Activated CD4-positive, alpha-beta memory T cell treated with anti-CD3 and anti-CD28 coated beads, Interleukin-2, amount 10 ng/mL, durations not matched to agents 7 days and 5 days (primary cell): ENCODE measurements at places on chromosomes 3 and 15. TPM values are rescaled to one million over a fixed set of nuclear protein-coding genes. Genes with fewer than 3 reads are reported as not detected.

- no peak for DNase-seq
These were observed 191.7 kb upstream of the TLE3 start for GRCh38 chr15:70289191-70289955.

GRCh38 chr3:101381809-101382208 lies 61.4 kb upstream of the IMPG2 start:
- no peak for DNase-seq

Gene CHST13
- total RNA-seq, result not detected

Gene SNTN
- not detected for total RNA-seq

GRCh38 chr3:69012800-69013252 lies 658 bp downstream of the EOGT start:
- DNase-seq, result no peak

DNA sequence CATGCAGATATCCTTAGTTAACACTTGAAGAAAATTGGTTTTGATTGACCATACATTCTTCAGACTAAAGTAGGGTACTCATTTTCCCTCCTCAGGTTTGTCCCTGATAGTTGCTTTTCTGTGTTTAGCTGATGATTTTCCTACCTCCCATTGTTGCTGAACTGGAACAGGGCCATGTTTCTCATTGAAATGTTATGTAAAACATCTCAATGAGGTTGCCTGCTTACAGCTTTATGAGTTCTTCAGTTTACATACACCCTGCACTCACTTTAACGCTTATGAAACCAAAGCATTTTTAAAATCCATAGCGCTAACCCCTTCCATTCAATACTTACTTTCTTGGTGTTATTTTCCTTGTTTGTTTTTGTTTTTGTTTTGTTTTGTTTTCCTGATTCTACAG lies 61.9 kb downstream of the HMG20A start:
- no peak for DNase-seq

- DNase-seq, result no peak
These were observed 87.4 kb upstream of the C15orf39 start for GRCh38 chr15:75114327-75114726.

DNA sequence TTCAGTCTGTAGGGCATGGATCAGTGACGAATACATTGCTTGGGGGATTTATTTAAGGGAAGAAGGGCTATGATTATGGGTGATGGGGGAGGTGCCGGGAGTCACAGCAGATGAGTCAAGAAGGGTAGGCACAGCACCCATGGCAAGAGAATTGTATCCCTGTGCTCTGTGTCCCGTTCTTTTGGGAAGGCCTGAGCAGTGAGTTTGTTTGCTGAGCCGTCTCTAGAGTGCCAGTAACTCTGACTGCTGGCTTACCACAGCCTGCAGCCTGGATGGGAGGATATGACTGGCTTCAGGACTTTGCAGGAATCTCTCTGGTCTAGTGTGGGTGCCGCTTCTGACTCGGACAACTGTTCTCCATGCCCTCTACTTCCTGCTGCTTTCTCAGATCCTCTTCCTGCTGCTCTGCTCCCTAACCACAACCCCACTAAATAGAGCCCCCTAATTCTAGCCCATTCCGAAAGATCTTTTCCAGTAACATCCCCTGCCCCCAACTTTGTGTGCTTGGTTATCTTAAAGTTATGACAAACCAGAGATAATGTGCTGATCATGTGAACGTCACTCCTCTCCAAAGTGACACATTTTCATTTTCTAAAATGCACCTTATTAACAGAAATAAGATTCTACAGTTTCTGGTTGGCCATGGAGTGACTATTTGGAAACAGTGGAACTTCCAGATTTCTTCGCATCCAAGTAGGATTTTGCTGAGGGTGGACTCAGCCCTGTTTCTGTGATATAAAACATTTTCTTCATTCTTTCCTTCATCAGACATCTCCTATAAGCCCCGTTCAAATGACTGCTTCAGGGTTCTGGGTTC lies 239.0 kb downstream of the SLCO3A1 start:
- no peak for DNase-seq

DNA sequence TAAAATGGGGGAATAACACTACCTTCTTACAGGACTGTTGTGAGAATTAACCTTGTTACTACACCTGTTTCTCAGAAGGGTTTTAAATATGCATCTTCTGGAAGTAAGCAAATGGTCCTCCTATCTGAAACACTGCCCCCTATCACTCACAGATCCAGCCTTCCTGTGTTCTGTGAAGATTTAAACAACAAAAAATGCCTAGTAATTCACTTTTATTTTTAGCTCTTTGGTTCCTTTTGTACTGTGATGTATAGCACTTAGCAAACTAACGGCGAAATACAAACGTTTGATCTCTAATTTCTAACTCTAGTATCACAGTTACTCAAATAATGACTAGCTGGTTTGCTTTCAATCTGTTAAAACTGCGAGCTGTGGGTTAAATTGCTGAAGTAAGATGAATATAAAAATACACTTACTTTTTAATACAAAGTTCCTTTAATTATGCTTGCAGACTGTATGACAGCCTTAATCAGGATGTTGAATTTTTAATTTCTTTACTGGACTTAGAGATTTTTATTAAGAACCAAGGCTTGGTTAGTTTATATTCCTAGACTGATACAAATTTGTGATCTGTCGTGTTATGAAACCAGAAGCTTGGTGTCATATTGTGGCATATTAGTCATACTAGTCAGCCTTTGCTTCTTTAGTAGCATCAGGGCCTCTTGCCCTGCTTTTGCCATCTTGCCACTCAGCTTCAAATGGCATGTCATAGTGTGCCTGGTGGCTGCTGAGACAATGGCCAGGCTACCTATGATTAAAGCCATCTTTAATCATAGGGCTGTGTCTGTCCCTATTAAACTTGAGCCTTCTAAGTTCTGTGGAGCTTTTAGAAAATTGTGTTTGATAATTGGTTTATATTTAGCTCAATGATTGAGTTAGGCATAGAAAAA lies 9.2 kb downstream of the EIF3J start:
- DNase-seq, result peak; percentile 64

DNA sequence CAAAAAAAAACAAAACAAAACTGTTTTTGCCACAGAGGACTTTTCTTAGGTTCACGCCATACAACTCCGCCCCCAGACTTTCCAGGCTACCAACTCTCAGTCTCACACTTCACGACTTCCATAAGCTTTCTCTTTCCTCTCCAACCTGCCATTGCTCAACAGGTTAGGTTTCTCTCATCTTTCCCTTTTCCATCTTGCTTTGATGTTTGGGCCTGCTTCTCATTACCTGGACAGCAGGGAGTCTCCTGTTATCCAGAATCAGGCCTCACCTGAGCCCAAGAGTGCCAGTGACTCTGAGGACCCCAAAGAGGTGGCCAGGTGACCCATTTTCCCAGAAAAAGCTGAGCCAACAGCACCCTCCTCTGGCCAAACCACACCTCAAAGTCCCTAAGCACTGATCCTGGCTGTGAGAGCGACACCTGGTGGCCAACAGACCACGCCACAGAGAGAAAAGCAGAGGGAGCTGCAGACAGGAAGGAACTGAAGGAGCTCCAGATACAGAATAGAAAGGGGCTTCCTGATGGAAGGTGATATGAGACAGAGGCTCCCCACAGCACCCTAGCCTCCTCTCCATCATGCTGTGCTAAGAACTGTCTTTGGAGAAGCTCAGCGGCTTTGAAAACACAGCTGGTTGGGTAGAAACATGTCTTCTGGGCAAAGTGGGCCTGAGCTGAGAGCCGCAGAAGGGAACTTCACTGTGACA lies 4.0 kb downstream of the CCDC51 start:
- DNase-seq, result peak; percentile 85

Gene MESP1
- 3.2 TPM for total RNA-seq

GRCh38 chr3:133865136-133865855 lies 30.4 kb downstream of the RAB6B start:
- no peak for DNase-seq

Gene TMEM45A
- 1.3 TPM for total RNA-seq

DNA sequence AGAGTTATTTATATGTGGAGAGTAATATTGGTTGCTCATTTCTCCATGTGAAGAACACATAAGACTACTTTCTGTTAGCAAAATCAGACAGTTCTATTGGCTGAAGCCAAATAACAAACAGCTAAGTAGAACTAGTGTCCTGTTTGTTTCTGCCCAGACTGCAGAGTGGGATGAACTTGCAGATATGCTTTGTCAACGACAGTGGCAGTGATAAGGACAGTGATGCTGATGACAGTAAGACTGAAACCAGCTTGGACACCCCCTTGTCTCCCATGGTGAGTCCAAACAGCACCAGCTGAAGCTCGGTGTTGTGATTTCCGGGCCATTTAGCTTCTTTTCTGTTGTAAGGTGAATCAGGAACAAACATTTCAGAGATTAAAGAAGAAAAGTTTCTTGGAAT lies 102.6 kb upstream of the IL12A start:
- no peak for DNase-seq

GRCh38 chr15:80689716-80690115 lies 5.4 kb upstream of the ABHD17C start:
- no peak for DNase-seq

Gene C3orf38
- total RNA-seq, result 36.5 TPM

DNA sequence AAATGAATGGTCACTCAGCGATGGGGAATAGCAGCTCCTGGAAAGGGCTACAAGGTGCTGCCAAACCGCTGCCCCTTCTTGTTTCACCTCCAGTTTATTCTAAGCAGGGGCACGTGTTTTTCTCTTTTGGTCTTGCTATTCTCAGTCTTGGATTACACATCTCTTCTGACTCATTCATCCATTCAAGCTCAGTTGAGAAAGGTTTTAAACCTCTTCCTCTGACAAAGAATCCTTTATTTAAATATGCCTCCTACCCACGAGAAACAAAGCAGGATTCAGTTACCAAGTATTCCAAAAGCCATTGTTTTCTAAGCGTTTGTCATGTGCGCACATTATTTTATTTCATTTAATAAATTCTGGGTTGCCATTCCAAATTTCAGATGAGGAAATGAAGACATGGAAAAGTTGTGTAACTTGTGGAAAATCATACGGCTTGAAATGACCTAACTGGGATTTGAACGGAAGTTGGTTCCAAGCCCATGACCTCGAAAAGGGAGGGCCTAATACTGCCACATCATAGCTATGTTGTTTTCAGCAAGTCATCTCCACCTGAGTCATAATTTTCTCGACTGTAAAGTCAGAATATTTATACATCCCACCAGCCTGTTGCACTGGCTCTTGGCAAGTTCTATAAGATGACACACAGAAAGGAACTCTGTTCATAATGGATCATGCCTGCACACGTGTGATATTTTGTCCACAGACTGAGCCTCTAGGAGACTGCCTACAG lies 292.0 kb upstream of the SLCO3A1 start:
- no peak for DNase-seq

DNA sequence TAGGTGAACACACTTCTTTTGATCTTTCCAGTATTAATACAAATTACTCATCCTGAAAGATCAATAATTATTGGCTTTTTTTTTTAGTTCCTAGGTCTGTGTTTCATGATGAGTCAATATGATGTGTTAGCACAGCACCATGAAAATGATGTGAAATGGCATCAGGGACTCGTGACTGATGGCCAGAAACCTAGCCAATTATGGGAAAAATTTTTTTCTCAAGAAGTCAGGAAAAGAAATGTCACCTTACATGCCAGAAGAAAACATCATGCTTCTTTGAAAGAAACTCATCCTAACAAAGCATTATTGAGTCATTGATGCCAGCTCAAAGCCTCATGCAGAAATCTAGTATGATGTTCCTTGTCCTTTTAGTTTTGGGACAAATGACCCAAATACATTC lies 468.3 kb upstream of the CBLB start:
- DNase-seq, result no peak

Gene TMEM212
- total RNA-seq, result not detected

DNA sequence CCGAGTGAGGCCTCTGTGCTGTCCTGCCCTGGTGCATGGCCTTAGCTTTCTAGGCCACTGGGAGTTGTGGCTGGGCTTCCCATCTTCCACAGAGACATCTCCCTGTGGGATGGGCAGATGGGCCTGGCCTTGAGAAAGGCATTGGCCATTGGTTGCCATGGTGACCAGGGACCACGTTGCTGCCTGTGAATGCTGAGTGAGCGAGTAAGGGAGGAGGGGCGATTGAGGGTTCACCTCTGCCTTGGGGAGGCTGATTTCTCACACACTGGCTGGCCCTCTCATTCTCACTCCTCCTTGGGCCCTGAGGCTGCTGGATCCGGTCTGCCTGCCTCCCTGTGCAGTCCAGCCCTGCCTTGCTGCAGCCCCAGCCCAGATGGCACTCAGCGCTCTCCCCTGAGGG lies 26.4 kb upstream of the DOCK3 start:
- no peak for DNase-seq

Gene CPN2
- not detected for total RNA-seq

Gene CAMK2N2
- total RNA-seq, result not detected

Gene DOCK3
- total RNA-seq, result 1.6 TPM

DNA sequence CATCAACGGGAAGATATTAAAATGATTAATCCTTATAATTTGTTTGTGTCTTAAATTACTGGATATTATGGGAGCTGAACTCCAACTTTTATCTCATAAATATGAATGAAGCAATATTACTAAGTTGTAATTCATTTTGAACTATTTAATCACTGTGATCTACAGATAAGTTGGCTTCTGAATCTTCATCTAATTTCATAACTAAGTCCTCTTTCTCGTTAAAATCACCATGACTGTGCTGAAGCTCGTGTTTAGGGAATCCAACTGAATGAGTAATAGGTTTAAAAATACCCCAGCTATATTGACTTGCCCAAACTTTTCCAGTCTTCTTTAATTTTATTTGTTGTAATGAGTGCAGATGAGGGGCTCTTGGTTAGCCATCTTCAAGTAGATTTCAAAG lies 14.1 kb downstream of the MDFIC2 start:
- DNase-seq, result no peak

GRCh38 chr15:66071160-66071920 lies 182.2 kb downstream of the MEGF11 start:
- DNase-seq, result no peak

GRCh38 chr3:18611991-18612390 lies 186.9 kb upstream of the SATB1 start:
- DNase-seq, result no peak

- DNase-seq, result no peak
These were observed 83.1 kb upstream of the PRR20G start for GRCh38 chr3:127370906-127371305.

Gene ALDH1A2
- not detected for total RNA-seq

DNA sequence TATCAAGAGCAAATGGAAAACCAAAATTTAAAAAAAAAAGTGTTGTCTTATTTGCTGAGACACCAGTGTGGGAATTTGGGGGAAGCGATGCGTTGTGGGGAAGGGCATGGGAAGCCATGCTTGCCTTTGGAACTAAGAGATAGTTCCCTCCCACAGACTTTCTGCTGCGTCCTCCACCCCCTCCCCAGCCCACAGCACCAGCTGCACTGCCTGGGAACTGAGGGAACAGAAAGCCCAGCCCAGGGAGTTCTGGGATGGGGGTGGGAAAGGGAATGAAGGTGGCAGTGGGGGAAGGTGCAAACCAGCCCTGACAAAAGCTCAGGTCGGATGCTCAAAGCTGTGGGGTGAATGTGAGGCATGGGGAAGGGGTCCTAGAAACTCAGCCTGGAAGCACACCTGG lies 8.1 kb upstream of the NTRK3 start:
- DNase-seq, result no peak

- DNase-seq, result no peak
These were observed 452.0 kb downstream of the GABRG3 start for GRCh38 chr15:27422997-27423396.

GRCh38 chr3:37509069-37509468 lies 334.7 kb upstream of the LRRFIP2 start:
- DNase-seq, result no peak
